CD4-positive, alpha-beta T cell treated with Interleukin-12 subunit alpha and Interleukin-12 subunit beta, for 1 hour (primary cell): ENCODE measurements at places on chromosomes 3 and 15.

GRCh38 chr3:71785532-71786216, 726 bp upstream of the PROK2 start:
- no peak for DNase-seq

- DNase-seq, result no peak
Observed at GRCh38 chr15:73723191-73723590, 30.0 kb downstream of the INSYN1 start.

DNA sequence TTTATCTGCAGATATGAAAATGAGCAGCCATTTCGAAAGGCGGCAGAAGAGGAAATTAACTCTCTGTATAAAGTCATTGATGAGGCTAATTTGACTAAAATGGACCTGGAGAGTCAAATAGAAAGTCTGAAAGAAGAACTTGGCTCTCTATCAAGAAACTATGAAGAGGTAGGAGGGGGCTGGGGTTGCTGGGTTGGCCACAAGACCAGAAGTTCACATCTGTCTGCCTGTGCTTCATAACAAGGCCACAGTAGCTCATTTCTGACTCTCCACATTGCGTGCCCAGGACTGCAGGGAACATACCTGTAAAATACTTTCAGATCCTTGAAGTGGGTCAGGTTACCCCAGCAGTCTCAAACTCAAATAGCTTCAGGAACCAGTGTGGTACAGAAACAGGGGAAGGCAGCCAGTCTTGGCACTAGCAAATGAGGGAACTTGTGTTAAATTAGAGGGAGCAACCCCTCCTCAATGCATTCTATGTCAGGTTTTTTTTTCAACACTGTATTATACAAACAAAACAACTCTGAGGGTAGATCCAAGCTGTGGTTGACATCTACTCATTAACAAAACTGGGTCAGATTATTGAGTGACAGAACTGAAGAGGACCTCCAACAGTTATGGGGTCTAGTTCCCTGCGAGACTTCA, 48.7 kb downstream of the BFSP2 start:
- DNase-seq, result peak; percentile 28

GRCh38 chr3:34376691-34377090, 578.3 kb downstream of the PDCD6IP start:
- no peak for DNase-seq

- DNase-seq, result no peak
Observed at GRCh38 chr3:86929046-86929445, 61.9 kb downstream of the VGLL3 start.
